Stomach (tissue), 19 donors: ENCODE measurements at places on chromosomes 3 and 15. TPM values are rescaled to one million over a fixed set of nuclear protein-coding genes. Genes with fewer than 3 reads are reported as not detected.
A peak's percentile ranks its signal among the peaks of the same experiment; 100 is the strongest.

The OR5K2 gene
- not detected for total RNA-seq

The RRP9 gene
- total RNA-seq, result 11.7 TPM

DNA sequence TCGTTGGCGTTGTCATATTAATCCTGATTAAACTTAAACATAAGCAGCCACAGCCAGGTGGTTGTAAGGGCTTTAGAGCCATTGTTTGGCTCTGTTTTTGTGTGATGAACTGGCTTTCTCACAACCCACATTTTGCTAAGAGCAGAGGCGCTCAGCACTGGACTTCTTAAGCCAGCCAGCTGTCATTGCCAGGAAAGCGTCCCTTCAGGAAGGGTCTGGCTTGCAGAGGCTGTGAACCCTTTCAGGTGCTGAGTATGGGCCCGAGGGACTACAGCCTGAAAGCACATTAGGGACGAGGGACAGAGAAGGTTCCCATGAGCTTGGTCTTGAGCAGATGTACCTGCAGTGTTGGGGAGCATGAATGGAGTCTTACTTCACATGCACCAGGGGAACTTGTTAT, 112.3 kb downstream of the CHCHD6 start:
- DNase-seq, result no peak
- H3K27ac ChIP-seq, result no peak overlapping the region
- H3K4me3 ChIP-seq, result no peak overlapping the region
- H3K4me1 ChIP-seq, result peaks cover 12% of the 10 kb centered on the region
- H3K36me3 ChIP-seq, result no peaks in the 10 kb centered on the region
- no peaks in the 10 kb centered on the region for H3K27me3 ChIP-seq

DNA sequence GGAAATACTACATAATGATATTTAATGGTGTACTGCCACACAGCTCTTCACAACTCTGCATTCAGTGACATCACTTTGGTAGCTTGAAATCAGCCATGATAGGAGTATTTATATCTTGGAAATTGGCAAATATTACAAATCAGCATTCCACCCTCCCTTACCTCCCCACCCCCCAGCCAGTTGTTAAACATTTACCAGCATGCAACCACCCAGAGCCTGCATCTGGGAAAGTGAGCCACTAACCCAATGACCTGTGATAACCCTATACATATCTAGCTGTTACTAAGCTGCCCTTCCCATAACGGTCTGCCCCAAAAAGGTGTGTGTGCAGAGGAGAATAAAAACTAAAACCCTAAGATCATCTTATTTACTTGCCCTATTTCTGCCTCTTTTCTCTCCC, 44.6 kb upstream of the SATB1 start:
- no peak overlapping the region for H3K27ac ChIP-seq
- no peaks in the 10 kb centered on the region for H3K27me3 ChIP-seq
- H3K4me3 ChIP-seq, result no peak overlapping the region
- peak; percentile 26 for DNase-seq
- H3K4me1 ChIP-seq, result no peaks in the 10 kb centered on the region

DNA sequence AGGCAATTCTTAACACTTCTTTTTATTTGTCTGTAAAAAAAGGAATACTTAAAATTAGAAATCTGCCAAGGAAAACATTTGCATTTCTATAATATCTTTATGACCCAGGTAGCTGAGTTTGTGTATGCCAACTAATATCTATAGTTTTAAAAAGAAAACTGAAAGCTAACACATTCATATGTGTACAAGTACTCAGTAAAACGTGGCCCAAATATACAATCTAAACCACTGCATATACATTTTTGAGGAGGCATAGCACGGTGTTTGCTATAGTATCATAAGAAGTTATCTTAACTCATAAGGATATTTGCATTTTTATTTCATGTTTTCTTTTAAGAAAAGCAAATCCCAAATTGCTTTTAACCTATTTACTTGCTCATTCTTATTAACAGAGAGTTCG, 172.7 kb downstream of the ZBTB20 start:
- H3K4me3 ChIP-seq, result no peak overlapping the region
- no peak for DNase-seq
- H3K4me1 ChIP-seq, result no peaks in the 10 kb centered on the region
- H3K27ac ChIP-seq, result no peak overlapping the region

- H3K27me3 ChIP-seq, result no peaks in the 10 kb centered on the region
- no peak overlapping the region for H3K27ac ChIP-seq
- H3K36me3 ChIP-seq, result no peaks in the 10 kb centered on the region
- no peak overlapping the region for H3K4me3 ChIP-seq
- DNase-seq, result no peak
- H3K4me1 ChIP-seq, result no peaks in the 10 kb centered on the region
These were observed 54.8 kb upstream of the CHRNB4 start for GRCh38 chr15:78695854-78696253.

- peak; percentile 90 for DNase-seq
- H3K4me3 ChIP-seq, result peak overlapping the region; percentile 56
- H3K27ac ChIP-seq, result peak overlapping the region; percentile 86
- no peaks in the 10 kb centered on the region for H3K36me3 ChIP-seq
- H3K27me3 ChIP-seq, result peaks cover 17% of the 10 kb centered on the region
- H3K4me1 ChIP-seq, result peaks cover 16% of the 10 kb centered on the region
These were observed 100.0 kb upstream of the IGF1R start for GRCh38 chr15:98548139-98548971.

GRCh38 chr3:70061096-70061495, 61.6 kb downstream of the SAMMSON start:
- no peak overlapping the region for H3K27ac ChIP-seq
- no peaks in the 10 kb centered on the region for H3K4me1 ChIP-seq
- H3K36me3 ChIP-seq, result no peaks in the 10 kb centered on the region
- DNase-seq, result no peak
- H3K4me3 ChIP-seq, result no peak overlapping the region
- H3K27me3 ChIP-seq, result no peaks in the 10 kb centered on the region

DNA sequence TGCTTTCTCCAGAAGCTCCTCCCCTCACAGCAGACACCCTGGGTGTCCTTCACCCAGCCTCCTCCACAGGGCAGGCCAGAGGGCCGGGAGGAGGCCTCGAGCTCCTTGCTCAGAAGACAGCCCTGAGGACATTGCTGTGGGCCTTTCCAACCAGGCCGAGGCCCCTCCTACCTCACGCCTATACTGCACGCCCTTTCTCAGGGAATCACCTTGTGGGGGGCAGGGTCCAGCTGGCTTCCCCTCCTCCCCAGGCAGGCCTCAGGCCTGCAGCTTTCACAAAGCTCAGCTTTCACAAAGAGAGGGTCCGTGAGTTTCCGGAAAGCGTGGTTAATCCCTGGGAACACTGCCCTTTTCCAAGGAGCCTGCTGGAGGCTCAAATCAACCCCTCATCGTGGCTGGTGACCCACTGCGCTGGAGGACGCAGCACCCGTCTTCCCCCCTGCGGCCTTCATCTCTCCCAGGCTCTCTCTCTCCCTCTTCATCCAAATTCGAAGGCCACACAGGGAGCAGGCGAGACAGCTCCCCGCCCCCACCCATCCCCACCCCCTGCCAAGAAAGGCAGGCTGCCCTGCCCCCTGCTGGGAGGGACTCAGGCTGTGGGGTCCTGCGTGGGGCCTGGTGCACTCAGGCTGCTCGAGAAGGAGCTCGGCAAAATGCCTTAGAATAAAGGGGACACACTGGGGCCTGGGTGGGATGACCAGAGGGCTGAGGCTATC, 79.4 kb downstream of the OCA2 start:
- no peak for DNase-seq
- H3K36me3 ChIP-seq, result no peaks in the 10 kb centered on the region
- H3K4me1 ChIP-seq, result no peaks in the 10 kb centered on the region

DNA sequence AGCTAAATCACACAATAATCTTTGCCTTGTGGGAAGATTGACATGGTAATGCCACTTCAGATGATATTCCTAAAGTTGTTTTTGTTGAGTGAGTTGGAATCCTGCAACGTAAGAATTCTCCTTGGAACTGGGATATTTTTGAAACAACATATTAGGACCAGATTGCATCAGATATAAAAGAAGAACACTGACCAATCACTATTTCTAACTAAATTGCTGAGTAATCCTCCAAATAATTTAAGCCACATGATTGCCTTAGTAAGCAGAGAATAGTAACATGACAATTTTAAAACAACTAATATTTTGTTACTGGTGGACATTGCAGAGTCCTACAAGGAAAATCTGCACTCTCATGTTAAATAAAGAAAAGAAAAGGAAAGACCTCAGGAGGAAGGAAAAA, 353.9 kb upstream of the LMCD1 start:
- H3K27ac ChIP-seq, result no peak overlapping the region
- DNase-seq, result no peak
- no peak overlapping the region for H3K4me3 ChIP-seq
- H3K36me3 ChIP-seq, result no peaks in the 10 kb centered on the region
- no peaks in the 10 kb centered on the region for H3K4me1 ChIP-seq

- H3K27me3 ChIP-seq, result no peaks in the 10 kb centered on the region
- peaks cover 6% of the 10 kb centered on the region for H3K36me3 ChIP-seq
- DNase-seq, result no peak
- H3K4me1 ChIP-seq, result no peaks in the 10 kb centered on the region
These were observed 8.5 kb upstream of the HACD2 start for GRCh38 chr3:123593381-123593780.

DNA sequence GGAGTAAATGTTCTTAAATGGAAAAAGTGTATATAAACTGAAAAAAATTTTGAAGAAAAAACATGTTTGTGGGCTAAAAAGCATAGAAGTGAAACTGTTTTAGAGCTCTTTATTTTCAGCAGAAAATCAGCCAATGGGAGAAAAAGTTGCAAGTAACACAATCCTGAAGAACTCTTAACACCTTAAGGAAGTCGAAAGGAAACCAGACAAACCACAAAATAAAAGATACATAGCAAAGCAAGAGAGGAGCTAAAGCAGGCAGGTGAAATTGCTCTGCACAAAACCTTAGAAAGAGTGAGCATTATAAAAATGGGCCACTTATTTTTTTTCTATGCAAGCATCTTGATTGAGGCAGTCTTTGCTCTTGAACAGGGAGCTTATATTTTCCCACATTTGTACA, 300.5 kb downstream of the RAP2B start:
- no peak overlapping the region for H3K4me3 ChIP-seq
- no peaks in the 10 kb centered on the region for H3K4me1 ChIP-seq
- H3K27ac ChIP-seq, result no peak overlapping the region
- H3K27me3 ChIP-seq, result no peaks in the 10 kb centered on the region

DNA sequence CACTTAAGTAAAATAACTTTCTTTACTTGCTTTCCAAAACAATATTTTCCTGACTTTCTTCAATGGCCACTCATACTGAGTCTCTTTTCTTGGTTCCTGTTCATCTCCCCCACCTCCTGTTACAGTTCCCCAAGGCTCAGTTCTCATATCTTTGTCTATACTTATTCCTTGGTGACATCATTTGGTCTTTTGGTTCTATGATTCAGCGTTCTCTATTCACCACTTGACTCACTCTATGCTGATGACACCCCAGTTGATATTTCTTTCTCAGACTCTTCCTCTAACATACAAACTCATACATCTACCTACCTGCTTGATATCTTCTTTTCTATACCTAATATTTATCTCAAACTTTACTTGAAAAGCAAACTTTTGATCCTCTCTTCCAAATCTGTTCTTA, 85.0 kb upstream of the P3H2 start:
- H3K27me3 ChIP-seq, result no peaks in the 10 kb centered on the region
- H3K4me1 ChIP-seq, result no peaks in the 10 kb centered on the region
- H3K4me3 ChIP-seq, result no peak overlapping the region
- no peaks in the 10 kb centered on the region for H3K36me3 ChIP-seq

DNA sequence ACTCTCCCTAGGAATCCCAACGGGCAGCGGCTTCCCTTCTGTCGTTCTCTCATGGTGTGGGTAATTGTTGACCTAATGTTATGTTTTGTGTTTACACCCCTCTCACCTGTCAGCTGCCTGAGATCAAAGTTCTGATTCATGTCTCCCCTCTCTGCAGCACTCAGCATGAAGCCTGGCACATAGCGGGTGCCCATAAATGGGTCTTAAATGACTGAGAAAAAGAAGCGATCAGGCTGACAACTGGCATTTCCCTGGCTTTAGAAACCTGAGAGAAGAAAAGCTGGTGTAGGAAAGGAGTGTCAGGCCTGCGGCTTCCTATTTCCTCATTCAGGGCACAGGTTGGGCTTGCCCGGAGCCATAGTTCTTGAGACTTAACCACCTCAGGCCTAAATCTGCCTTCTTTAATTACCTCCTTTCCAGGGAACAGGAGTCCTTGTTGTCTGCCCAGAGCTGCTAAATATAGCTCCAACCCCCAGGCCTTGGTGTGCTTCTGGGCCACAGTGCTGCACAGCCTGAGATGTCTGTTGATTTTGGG, 31.8 kb downstream of the LPP start:
- H3K4me1 ChIP-seq, result peaks cover 98% of the 10 kb centered on the region
- no peaks in the 10 kb centered on the region for H3K27me3 ChIP-seq
- DNase-seq, result peak; percentile 55
- peak overlapping the region; percentile 83 for H3K27ac ChIP-seq

DNA sequence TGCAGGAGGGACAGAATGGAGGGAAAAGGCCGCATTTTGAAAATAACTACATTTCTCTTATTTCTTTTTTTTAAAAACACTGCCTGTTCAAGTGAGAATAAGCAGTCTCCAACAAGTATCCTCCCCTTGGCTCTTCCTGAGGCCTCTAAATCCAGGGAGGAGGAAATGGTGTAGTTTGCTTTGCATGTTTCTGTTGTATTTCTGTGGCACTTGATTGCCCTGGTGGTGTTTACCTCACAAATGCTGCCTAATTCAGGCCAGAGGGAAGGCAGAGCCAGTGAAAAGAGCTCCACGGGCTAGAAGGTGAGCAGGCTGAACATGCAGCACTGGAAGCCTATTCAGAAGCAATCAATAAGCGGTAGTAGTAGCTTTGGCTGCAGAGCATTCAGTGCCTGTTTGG, 149.3 kb upstream of the ATP11B start:
- no peak for DNase-seq
- H3K27ac ChIP-seq, result no peak overlapping the region
- H3K4me3 ChIP-seq, result no peak overlapping the region
